ENCODE measurements at places on chromosomes 2 and 18. TPM values are rescaled to one million over a fixed set of nuclear protein-coding genes. Genes with fewer than 3 reads are reported as not detected.
A peak's percentile ranks its signal among the peaks of the same experiment; 100 is the strongest.

DNA sequence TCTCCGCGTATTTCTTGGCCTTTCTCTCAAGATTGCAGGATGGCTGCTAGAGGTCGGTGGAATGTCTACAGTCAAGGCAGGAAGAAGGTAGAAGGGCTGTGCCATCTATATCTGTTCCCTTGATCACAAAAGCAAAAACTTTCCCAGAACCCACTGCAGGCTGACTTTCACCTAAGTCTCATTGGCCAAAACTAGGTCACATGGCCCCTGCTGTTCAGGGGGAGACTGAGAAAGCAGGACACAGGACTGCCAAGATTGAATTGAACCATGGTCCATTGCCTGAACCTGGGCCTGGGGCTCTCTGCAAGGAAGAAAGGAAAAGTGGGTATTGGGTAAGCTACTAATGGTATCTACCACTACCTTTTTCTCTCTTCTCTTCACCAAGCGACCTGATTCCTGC lies 9.7 kb upstream of the GRP start:
- no peak for DNase-seq

GRCh38 chr2:234500394-234501006 lies 3.6 kb upstream of the ARL4C start:
- DNase-seq = peak; percentile 80

DNA sequence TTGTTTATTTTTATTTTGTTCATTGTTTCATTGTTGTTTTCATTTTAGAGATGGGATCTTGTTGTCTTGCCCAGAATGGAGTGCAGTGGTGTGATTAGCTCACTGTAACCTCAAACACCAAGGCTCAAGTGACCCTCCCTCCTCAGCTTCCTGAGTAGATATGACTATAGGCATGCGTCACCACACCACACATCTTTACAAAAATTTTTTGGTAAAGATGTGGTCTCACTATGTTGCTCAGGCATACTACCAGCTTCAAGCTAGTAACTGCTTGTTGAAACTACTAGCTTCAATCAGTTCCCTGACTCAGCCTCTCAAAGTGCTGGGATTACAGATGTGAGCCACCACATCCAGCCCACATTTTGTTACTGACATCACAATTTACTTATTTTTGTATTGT lies 14.8 kb downstream of the FAM237A start:
- no peak for DNase-seq

DNA sequence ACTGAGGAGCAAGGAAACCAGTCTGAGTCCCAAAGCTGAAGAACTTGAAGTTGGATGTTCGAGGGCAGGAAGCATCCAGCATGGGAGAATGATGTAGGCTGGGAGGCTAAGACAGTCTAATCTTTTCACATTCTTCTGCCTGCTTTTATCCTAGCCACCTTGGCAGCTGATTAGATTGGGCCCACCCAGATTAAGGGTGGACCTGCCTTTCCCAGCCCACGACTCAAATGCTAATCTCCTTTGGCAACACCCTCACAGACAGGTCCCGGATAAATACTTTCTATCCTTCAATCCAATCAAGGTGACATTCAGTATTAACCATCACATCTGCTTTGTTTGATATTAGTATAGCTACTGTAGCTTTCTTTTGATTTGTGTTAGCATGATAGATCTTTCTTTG lies 27.1 kb downstream of the VRK2 start:
- DNase-seq = no peak

DNA sequence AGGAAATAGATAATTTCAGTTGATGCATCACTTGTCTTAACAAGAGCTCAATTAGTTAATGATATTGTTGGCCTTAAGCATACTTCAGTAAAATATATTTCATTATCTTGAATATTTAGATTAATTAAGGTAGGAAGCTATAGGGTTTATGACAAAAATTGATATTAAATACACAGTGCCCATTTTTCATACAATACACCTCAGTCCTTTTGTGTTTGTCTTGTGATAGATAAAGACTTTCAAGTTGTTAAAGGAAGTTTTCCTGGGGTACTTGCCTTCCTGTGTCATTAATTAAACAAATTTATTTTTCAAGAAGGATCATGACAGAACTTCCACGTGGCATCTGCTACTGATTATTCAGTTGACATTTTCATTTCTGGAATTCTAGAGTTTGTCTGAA lies 420.5 kb downstream of the MTX2 start:
- DNase-seq = no peak

DNA sequence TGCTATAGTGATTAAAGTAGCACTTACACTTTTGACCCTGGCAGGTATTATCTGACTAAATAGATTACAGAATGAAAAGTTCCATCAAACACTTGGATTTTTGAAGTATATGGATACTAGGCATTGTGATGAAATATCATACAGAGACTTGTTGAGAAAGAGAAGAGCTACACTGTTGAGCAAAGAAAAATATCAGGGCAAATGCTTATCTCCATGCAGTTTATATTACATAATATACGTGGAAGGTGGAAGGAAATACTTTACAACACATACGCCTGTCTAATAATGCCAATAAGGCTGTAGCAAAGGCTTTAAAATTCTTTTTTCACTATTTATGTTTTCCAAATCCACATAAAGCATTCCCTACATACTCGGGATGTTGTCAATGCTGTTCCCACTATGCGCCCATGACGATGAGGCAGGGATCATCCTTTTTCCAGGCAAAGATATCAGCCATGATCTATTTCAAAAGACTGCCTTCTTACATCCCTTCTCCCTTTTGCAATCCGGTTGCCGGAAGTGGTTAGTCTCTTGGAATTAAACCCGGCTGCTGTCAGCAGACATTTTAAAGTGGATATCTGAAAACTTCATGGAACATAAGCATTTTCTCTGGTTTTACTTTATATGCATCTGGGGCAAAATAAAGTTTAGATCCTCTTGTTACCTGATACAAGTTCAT lies 92.6 kb upstream of the ITGA4 start:
- DNase-seq = peak; percentile 19

- DNase-seq = no peak
These were observed 109.7 kb downstream of the CLIP4 start for GRCh38 chr2:29224693-29225551.

- DNase-seq = no peak
These were observed 40.0 kb downstream of the ST8SIA5 start for GRCh38 chr18:46716827-46717226.

- no peak for DNase-seq
These were observed 154.5 kb downstream of the CLIP4 start for GRCh38 chr2:29269765-29270109.

- no peak for DNase-seq
These were observed 465.4 kb downstream of the ZNF804A start for GRCh38 chr2:185063761-185064160.

GRCh38 chr2:69559442-69560146 lies 83.9 kb downstream of the AAK1 start:
- DNase-seq = peak; percentile 72

DNA sequence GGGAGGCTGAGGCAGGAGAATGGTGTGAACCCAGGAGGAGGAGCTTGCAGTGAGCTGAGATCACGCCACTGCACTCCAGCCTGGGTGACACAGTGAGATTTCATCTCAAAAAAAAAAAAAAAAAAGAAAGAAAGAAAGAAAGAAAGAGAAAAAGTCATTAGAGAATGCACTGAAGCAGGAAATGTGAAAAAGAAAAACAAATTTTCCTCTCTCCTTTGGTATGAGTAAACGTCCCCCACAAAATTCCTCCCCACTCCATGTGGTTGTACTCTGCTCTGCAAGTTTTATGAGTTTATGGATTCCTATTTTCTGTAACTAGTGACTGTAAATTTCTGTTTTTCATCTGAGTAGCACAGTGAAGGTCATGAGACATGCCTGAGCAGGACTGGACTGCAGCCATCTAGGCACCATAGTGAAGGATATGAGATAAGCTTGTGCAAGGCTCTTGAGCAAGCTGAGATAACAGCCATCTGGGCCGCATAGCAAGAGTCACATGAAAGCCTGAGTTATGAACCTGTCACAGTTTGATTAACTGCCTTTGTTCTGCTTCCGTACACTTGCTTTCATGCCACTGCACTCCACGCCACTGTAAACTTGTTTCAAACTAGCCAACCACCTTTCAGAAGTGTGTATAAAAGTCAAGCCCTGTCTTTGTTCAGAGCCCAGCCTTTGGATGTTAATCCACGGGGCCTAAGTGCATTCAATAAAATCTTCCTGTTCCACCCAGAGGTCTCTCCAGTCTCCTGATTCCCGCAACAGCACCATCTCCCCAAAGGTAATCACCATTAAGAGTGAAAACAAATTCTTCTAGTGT lies 50.2 kb downstream of the SKA1 start:
- peak; percentile 77 for DNase-seq

DNA sequence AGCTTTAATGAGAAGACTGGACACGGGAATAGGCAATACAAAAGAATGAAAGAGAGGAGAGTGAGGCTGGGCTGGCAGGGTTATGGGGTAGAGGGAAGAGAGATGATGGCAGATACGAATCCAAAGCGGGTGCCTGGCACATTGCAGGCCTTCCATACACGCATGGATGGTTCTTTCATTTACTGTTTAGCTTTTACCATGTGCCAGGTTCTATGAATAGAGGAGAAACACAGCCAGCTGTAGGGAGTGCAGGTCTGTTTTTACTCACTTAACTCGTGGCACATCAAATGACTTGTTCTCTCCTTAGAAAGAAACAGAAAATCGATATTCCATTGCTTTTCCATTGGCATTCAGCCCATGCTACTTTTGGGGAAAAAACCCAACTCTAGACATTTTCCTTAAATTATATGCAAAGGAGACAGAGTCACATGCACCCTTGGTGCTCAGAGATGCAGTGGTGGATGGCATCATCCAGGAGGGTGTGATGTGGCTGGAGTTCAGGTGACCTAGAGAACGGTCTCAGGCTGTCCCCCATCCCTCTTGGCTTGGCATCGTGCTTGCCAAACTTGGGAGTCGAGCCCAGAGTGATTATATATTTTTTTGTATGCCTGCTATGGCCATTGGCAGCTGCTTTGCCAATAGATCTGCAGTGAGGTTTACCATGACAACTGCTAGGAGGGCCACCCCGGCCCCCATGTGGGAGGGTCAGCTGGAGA lies 6.2 kb downstream of the LTBP1 start:
- DNase-seq = no peak

DNA sequence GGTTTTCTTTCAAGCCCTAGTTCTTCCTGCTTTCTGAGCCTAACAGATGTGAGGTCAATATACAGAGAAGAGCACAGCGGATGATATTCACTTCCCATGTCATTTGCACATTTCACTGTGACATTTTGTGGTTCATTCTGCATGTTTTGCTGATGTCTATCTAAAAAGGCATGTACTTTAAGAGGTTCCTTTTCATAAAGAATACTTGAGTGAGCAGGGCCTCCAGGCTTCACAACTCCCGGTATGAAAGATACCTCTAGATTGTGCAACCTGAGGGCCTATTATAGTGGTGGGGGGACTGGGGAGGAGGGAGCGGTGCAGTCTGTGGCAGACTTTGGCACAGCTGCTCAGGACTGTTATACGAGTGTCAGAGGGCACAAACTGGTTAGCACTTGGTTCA lies 54.6 kb downstream of the CPO start:
- DNase-seq = no peak

DNA sequence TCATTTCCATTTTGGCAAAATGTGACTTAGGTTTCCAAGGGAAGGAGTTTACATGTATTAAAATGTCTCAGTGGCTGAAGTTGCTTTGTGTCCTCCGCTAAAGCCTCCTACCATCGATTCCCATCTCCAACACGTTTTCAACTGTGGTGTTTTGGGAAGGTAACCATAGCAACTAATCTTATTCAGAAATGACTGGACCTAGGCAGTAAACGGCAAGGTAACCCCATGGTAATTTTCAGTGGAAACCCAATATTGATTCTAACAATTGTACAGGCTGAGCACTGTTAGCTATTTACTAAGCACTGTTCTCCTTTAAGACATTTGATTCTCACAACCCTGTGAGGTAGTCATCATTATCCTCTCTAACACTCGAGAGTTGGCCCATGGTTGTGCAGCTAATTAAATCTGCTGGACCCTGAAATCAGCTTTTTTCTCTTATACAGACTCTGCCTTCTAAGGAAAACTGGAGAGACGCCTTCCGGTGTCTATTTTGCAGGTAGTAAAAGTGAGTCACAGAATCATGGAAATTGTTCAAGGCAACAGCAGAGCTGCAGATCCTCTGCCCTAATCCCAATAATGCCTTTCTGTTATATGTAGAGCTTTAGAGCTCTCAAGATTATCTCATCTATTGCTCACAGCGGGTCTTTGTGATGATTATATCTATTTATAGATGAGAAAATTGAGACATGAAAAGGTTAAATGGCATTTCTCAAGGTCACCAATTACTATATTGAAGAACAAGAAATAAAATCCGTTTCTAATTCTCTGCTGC lies 36.2 kb downstream of the FASTKD2 start:
- no peak for DNase-seq

- DNase-seq = peak; percentile 28
These were observed at the start of gene CHST9 for GRCh38 chr18:27185025-27185763. CHST9 (minus strand) TSS chr18:27185308; CDS start chr18:27142809, 42,499 bp downstream.

- no peak for DNase-seq
These were observed 90.9 kb downstream of the COL5A2 start for GRCh38 chr2:189088591-189089205.

- no peak for DNase-seq
These were observed 62.4 kb downstream of the NCAPH start for GRCh38 chr2:96397756-96398530.

- no peak for DNase-seq
These were observed 2.0 kb downstream of the MRPL30 start for GRCh38 chr2:99183025-99183424.

DNA sequence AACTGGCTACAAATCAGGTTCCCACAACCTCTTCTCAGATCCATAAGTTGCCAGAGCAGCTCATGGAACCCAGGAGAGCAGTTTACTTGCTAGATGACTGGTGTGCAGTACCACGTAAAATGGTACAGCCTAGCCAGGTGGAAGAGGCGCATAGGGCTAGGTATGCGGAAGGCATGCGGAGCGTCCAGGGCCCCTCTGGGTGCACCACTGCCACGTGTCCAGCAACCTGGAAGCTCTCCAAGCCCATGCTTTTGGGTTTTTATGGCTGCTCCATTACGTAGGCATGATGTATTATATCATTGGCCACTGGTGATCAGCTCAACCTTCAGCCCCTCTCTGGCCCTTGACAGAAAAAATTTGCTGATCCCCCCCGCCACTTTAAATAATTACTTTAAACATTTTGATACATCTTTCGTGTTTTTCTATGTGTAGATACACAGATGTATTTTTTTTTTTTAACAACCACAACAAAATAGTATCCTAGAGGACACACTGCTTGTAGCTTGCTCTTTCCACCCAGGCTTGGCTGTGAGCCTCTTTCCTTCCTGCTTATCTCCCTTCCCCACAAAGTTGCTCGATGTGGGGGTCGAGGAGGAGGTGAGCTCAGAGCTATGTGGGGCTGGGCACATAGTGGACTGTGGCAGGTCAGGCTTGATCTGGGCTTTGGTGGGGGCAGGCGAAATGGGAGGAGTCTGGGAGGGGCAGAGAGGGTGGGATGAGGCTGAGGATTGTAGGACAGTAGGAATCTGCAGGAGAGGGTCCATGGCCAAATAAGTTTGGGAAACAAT lies 65.4 kb upstream of the MCFD2 start:
- DNase-seq = no peak

The ABCG8 gene
- 6.5 TPM for polyA plus RNA-seq

The LOXHD1 gene
- not detected for polyA plus RNA-seq

The MARCHF4 gene
- polyA plus RNA-seq = 0.28 TPM

The DCDC2C gene
- not detected for polyA plus RNA-seq

The TEKT4 gene
- polyA plus RNA-seq = not detected

The ZAP70 gene
- polyA plus RNA-seq = 1.5 TPM

The AQP12B gene
- 0.38 TPM for polyA plus RNA-seq

The ERMN gene
- polyA plus RNA-seq = 0.64 TPM
